Thyroid gland (tissue), 4 donors: ENCODE measurements at places on chromosomes 1 and 21. TPM values are rescaled to one million over a fixed set of nuclear protein-coding genes. Genes with fewer than 3 reads are reported as not detected.

DNA sequence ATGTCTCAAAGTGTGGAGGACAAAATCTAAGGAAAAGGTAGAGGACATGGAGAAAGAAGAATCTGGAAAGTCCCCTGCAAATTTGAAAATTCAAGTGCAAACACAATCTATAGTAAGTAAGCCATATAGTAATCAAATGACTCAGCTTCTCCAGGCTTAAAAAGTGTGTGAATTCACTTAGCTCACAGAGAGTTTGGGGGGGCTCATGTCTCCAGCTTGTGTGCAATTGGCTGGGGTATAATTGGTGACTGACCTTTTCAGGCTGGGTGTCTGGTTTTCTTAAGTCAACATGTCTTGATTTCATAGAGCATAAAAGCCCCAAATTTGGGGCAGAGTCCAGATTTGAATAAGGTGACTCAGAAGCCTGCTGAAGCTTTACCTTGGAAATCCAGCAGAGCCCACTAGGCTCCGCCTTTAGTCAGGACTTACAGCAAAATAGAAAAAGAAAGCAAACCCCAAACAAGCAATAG lies 8.6 kb downstream of the CLDN14 start:
- no peak for DNase-seq

DNA sequence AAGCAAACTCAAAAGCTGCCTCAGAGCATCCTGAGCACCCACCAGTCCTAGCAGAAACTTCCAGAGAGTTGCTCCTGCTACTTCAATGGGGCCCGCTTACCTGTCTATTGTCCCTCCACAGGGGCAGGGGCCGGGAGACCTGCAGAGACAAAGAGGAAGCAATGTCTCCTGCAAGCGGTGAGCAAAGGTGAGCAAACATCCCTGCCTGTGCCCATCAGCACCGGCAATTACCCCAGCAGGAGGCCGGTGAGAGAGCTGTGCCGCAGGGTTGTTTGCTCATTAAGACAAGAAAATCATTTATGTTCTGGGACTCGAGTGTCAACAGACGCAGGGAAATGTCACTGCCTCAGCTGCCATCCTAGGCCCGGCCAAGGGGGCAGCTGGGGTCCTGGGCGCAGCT lies 53.8 kb upstream of the TARDBP start:
- DNase-seq: no peak

Gene AMY1C
- total RNA-seq: 1.1 TPM

Gene PPIAL4G
- total RNA-seq: not detected

Gene PODN
- total RNA-seq: 122 TPM
